B cell (primary cell): ENCODE measurements at places on chromosomes 2 and 18.

GRCh38 chr18:10760986-10761385 is 235.2 kb downstream of the NAPG start:
- no peak for DNase-seq

GRCh38 chr2:160794926-160795325 is 301.3 kb upstream of the RBMS1 start:
- no peak for DNase-seq

GRCh38 chr2:40434731-40435271 is 17.1 kb downstream of the SLC8A1 start:
- DNase-seq, result no peak

GRCh38 chr2:158973116-158973956 is 4.9 kb downstream of the TANC1 start:
- DNase-seq, result no peak

- no peak for DNase-seq
Measured at GRCh38 chr2:174681099-174682006, 82.9 kb downstream of the CHRNA1 start.

GRCh38 chr2:156797832-156798231 is 361.7 kb downstream of the GPD2 start:
- DNase-seq, result no peak

GRCh38 chr2:55732854-55733253 is 39.2 kb upstream of the PNPT1 start:
- DNase-seq, result no peak

DNA sequence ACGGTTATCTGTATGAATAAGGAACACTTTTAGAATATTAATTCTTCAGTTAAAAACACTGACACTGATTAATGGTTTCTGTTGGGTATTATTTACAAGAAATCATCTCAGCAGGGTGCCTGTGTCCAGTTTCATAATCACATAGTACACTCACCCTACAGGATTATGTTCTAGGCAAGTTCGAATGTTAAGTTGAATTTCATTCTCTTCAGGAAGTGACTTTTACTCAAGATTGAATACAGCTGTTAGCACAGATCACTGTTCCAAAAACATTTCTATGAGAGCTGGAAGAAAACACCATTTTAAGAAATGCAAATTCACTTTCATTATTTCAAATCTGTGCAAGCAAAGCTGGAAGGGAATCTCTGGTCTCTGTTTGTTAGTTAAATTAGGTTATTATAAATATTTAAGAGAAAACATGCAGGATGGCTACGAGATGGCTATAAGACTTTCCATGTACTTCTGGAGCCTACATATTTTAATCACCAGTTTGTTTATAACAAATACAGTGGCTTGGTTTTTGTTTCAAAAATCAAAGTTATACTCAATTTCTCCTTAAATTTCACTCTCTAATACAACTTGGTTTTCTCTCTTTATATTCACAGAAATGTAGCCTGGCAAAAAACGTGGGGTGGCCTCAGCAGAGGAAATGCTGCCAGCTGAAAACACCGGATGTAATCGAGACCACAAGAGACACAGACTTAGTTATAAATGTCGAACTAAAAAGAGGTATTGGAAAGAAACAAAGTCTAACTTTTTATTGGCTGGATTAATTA is 65.8 kb downstream of the RBMS1 start:
- peak; percentile 55 for DNase-seq

GRCh38 chr18:62737241-62737873 is 22.0 kb downstream of the PHLPP1 start:
- no peak for DNase-seq
